ENCODE measurements at places on chromosomes 6 and 20.

DNA sequence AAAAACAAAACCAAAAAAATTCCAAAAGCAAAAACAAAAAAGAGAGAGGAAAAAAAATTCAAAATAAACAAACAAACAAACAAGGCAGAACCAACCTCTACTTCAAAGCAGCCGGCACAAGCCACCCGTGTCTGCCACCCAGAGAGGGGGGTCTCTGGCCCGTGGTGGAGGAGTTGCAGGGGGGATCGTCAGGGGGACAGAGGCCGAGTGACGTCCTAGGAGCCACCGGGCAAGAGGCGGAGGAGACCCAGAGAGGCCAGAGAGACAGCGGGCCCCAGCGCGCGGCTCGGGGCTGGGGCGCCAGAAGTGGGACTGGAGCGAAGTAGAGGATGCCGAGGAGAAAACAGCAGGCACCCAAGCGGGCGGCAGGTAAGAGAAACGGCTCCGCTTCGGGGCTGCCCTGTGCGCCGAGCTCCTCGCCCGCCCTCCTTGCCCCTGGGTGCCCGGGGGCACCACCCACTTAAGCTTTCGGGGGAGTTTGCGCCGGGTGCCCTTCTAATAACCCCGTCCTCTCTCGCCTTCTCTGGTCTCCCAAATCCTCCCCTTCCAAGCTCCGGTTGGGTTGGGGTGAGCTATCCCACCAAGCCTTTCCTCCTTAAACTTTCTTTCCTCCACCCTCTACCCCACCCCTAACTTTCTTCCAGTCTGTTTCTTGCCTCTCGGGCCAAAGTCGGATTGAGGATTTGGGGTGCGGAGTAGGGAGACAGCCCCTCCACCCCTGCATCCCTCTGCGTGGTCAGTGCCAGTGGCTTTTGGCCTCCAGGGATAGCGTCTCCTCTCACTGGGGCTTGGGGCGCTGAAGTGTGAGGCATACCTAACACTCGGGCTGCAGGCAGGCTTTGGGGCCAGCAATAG, 1.0 kb downstream of the TSHZ2 start:
- no peak for DNase-seq

- no peak for DNase-seq
Measured at GRCh38 chr6:16876201-16876600, 114.9 kb upstream of the ATXN1 start.

- DNase-seq = no peak
Measured at GRCh38 chr6:7628909-7629308, 38.9 kb downstream of the SNRNP48 start.

DNA sequence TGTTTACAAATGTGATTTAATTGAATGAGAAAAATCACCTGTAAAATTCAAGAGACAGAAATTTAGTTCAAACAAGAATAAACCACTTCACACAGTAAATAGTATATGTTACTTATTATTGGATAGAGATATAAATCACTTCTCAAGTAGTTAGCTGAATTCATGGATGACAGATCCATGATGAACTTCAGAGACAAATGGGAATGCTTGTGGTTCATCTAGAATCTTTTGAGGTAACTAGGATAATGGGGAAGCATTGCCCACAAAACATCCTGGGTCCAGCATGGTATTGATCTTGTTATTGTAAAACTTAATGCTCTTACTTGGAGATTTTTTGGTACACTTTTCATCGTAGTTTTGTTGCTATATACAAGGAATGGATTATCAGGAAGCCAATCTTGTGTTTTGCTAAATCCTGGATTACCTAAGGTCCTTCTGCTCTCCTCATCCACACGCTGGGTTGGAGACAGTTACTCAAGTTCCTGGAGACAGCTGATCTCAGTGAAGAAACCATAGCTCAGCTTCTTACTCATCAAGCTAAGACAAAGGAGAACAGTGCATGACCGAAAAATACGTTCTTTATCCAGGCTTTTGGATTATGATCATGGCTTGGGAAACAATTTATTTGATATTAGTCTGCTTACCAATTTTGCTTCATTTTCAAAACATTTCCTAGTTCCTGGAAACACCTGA, 142.5 kb upstream of the PREP start:
- DNase-seq = no peak

GRCh38 chr20:40806929-40807820, 118.1 kb upstream of the MAFB start:
- no peak for DNase-seq

DNA sequence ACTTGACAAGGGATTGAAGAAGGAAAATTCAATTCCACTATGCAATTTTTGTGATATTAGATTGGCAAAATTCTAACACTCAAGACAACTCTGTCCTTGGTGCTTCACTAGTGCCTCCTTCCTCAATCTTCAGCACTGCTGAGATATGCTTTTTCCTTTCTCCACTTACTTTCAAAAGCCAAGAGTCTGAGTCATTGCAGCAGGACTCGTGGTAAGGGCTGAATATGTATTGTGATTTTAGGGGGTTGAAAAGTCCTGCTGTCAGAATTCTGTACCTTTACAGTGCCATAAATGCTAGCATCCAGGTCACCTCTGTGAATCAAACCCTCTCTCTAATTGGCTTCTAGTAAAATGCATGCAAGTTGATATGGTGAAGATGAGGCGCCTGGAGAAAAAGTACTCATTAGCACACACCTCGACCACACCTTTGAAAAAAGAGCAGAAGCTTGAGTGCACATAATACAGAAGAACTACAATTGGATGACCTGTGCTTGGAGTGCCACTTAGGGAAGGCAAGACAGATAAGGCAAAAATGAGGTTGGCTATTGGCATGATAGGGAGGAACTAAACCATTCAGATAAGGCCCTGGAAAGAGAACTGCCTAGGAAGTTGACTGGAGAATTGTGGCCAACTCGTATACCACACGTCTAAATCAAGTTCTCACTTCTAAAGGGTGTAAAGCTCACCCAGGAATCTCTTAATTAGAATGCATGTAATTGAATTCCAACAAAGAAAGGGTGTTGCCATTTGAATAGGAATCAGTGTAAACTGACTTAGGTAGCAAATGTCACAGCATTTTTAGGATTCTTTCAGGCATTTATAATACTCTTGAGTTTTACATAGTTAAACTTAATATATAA, 43.6 kb upstream of the FAM83B start:
- no peak for DNase-seq

GRCh38 chr6:33826537-33826936, 22.7 kb upstream of the MLN start:
- no peak for DNase-seq

DNA sequence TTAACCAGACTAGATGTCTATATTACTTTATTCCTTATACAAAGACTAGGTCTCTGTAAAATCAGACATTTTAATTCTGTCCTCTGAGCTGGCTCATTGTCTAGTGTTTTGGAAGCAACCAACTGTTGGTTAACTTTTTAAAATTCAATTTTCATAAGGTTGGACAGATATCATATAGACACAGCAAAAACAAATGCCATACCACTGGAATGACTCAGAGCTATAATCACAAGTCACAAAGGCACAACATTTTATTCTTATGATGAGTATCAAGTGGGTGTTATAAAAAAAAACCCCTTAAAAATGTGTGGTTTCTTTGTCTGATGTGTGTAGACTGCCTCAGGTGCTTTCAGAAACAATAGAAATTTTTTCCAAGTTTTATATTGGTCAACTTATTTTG, 296.2 kb upstream of the MARCKS start:
- DNase-seq = no peak

DNA sequence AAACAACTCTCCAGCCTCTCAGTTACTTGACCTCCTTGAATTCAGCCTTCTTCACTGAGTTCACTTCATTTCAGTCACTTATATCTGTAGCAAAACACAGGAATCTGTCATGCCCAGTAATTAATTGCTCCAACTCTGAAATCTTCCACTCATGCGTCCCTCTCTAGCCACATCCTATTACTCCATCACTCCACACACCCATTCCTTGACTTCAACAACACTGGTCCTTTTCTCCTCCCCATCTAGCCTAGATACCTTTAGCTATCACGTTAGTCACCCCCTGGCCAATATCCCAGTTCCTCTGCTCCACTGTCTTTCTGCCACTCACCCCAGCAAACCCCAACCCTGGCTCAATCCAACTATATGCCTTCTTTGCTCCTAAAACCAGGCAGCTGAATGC, 7.7 kb downstream of the ZHX3 start:
- no peak for DNase-seq

DNA sequence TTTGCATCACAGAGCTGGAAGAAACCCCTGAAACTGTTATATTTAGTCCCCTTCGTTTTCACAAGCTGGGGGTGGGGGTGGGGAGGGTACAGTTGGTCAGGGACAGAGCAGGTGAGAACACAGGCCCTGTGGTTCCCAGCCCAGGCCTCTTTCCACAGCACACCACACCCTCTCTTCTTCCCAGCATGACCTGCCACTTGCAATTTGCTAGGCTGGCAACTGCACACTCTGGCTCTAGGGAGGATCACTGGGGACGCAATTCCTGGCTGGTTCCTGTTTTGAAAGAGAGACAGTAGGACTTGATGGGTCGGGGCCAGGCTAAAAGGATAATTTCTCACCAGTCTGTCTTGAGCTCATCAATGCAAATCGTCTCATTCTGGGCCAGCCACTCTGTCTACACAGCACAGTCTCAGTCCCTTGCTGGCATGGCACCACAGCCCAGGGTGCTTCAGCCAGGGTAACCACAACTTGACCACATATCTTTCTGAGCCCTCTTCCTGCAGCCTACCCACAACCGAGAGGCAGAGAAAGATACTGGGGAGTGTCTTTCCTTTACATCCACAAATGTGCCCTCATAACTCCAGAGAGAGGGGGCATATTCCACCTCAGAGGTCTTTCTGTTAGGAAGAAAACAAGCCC, 41.7 kb upstream of the EMILIN3 start:
- no peak for DNase-seq

DNA sequence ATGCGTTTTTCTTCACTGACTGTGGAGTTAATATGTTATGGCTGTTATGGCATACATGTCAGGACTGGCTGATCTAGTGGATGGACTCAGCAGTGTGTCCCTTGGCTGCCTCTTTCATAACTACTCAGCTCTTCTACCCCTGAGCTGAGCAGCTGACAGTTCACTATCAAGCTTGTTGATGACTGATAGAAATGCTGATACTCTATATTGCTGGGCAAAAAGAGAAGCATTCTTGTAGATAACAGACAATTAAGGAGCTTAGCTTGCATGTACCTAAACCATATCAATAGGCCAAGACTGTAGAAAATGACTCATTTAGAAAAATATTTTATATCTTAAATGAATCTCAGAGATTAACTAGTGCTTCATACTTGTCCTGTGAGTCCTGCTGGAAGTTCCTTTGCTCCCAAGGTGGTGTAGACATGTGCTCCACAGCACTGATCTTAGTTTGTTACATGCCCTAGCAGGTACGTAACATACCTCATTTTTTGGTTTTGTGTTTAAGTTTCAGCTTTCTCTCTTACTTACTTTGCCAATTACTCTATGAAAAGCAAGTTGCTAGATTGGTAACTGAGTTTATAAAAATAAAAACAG, 236.9 kb downstream of the GMDS start:
- DNase-seq = no peak

GRCh38 chr20:25009218-25010145, 16.9 kb upstream of the APMAP start:
- no peak for DNase-seq

DNA sequence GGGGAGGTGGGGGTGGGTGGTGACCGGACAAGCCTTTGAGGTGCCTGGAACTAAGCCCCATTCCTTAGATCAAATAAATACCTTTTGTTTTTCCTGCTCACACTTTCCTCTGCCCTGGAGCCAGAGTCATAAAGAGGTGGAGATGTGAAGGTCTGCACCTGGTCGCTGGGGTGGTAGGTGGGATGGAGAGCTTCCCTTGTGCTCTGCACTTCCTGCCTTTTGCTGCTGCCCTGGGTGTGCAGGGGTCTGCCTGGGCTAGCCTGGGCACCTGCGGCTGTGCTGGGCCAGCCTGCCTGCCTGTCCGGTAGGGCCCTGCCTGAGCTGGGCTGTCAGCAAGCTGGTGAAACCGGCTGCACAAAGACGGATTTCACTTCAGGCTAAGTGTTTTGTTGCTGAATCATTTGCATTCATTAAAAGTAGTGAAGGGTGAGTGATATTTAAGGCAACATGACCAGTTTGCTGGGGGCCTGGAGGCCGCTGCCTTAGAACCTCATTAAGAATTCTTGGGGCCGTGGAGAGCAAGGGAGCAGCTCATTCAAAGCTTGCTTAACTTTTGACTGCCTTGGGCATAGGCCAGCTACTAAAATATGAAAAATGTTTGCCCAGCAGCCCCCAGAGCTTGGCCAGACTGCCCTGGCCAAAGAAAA, 20.5 kb downstream of the PTK7 start:
- no peak for DNase-seq

GRCh38 chr20:60407011-60407771, 449.0 kb downstream of the CDH26 start:
- DNase-seq = no peak

DNA sequence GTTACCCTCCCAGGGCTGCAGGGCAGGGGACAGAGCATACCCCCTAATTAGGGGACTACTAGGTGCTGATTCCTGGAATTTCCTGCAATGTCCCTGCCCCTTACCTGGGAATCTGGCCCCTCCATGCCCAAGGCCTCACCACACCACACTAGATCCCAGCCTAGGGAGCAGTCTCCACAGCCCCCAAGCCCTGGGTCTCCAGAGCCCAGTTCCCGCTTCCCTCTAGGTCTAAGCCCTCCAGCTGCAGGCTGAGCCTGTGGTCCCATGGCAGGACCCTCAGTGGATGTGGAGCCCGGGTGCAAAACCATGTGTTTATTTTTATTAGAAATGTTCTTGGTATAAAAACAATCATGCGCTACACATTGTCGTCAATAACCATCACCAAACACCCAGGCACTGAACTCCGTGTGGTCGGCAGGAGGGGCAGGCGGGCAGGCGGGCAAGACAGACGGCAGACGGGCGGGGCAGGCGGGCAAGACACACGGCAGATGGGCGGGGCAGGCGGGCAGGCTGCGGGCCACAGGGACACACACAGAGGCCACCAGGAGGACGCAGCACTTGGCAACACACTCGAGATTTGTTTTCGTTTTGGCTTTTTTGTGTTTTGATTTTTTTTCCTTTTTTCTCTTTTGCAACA, 124.2 kb downstream of the GRM4 start:
- DNase-seq = no peak

DNA sequence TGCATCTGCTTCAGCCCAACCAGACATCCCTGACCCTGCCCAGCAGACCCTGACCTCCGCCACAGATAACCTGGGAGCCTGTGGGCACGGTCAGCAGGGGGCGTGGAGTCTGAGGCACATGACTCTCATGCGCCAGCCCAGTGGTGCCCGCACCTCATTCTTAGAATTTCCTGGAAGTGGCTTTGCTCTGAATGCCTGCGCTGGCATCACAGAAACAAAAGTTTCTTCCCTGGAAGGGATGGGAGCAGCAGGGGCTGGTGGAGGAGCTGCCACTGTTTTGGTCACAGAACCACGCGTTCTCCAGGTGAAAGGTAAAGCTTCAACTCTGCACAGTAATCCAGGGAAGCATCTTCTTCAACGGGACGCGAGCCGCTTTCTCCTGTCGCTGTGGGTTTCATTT, 67.9 kb upstream of the DUSP22 start:
- DNase-seq = no peak
